MG63 (cell line): ENCODE measurements at places on chromosomes 4 and X.

GRCh38 chr4:89829470-89830138 lies 7.4 kb downstream of the SNCA start:
- no peak for DNase-seq

GRCh38 chr4:2469192-2469984 lies 482 bp downstream of the RNF4 start:
- DNase-seq = peak; percentile 54

DNA sequence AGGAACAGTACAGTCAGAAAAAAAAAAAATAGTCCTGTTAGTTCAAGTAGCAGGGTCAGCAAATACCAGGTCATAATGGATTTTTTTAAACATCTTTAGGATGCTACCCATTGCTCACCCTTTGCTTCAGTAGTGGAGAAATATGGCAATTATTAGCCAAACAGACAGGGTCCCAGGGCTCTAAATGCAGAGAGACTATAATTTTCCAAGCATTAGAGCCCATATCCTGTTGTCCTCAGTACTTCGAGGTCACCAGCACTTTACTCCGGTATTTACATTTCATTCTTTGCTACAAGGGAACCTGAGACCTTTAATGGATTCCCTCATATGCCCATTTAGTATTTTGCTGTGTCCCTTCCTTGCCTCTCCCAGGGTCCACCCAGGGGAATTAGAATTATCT lies 1562.9 kb upstream of the TENM3 start:
- DNase-seq = no peak

GRCh38 chr4:25788703-25789238 lies 74.0 kb downstream of the SEL1L3 start:
- no peak for DNase-seq

GRCh38 chr4:95363966-95364365 lies 184.8 kb downstream of the UNC5C start:
- DNase-seq = no peak

- no peak for DNase-seq
Measured at GRCh38 chrX:13868591-13868990, 51.7 kb upstream of the GPM6B start.

DNA sequence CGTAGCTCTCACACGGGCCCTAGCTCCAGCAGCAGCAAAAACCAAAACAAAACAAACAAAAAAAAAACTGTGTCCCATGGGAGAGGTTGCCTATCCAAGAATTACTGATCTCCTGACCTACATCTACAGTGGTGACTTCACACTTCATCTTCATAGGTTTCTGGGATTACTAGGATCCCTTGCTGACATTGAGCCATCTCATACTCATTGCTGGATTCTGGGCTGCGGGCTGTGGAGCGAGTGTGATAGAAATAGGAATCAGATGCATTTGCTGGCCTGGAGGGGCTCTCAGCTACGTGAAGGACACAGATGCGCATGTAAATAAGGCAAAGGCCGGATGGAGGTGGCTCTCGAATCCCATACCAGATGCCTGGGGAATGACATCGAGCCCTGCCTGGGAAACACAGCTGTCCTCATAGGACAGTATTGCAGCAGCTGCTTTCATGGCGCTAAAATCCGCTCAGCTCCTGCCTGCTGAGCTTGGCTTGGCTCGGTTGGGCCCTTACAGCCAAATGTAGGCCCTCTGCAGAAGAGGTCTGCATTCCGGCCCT lies 41.7 kb downstream of the CNGA2 start:
- DNase-seq = no peak
